ENCODE measurements at places on chromosomes 3 and 15. TPM values are rescaled to one million over a fixed set of nuclear protein-coding genes. Genes with fewer than 3 reads are reported as not detected.

DNA sequence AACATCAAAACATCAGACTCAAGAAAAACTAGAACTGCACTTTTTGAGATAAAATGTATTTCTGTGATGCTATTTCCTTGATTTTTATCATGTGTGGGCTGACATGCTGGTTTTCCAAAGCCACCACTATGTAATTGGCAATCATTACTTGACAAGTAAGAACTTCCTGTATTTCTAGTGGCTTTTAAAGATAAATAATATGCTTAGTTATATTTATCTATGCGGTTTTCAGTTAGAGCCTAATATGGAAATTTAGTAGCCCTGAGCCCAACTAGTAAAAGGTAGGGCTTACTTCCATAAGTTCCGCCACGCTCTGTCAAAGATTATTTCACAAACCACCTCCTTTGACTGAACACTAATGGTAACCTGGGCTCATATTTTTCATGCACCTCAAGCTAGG lies 91.6 kb downstream of the PPARG start:
- no peak for DNase-seq
- peaks cover 4% of the 10 kb centered on the region for H3K4me1 ChIP-seq
- H3K27me3 ChIP-seq, result no peaks in the 10 kb centered on the region

DNA sequence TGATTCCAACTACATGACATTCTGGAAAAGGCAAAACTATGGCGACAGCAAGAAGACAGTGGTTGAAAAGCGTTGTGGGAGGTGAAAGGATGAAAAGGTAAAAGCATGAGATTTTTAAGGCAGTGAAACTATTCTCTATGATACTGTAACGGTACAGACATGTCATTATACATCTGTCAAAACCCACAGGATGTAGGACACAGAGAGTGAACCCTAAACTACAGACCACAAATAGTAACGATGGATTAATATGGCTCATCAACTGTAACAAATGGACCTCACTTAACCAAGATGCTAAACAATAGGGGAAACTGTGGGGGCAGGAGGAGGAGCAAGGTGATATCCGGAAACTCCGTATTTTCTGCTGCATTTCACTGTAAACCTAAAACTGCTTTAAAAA lies 39.1 kb downstream of the MYO9A start:
- H3K4me3 ChIP-seq, result no peak overlapping the region
- no peak overlapping the region for H3K27ac ChIP-seq
- no peaks in the 10 kb centered on the region for H3K4me1 ChIP-seq
- H3K27me3 ChIP-seq, result no peaks in the 10 kb centered on the region
- no peaks in the 10 kb centered on the region for H3K36me3 ChIP-seq

GRCh38 chr3:50327943-50328691 lies at the start of gene TUSC2:
TSS of gene TUSC2 (minus strand) at chr3:50328223. CDS start at chr3:50328099, 124 bp downstream.
- H3K36me3 ChIP-seq, result peaks cover 20% of the 10 kb centered on the region
- peak within 1 kb of the TSS; percentile 83 for H3K27ac ChIP-seq
- H3K27me3 ChIP-seq, result no peaks in the 10 kb centered on the region
- H3K4me3 ChIP-seq, result peak within 1 kb of the TSS; percentile 97
- H3K4me1 ChIP-seq, result peaks cover 13% of the 10 kb centered on the region

The ROPN1 gene
- total RNA-seq, result 1.1 TPM

DNA sequence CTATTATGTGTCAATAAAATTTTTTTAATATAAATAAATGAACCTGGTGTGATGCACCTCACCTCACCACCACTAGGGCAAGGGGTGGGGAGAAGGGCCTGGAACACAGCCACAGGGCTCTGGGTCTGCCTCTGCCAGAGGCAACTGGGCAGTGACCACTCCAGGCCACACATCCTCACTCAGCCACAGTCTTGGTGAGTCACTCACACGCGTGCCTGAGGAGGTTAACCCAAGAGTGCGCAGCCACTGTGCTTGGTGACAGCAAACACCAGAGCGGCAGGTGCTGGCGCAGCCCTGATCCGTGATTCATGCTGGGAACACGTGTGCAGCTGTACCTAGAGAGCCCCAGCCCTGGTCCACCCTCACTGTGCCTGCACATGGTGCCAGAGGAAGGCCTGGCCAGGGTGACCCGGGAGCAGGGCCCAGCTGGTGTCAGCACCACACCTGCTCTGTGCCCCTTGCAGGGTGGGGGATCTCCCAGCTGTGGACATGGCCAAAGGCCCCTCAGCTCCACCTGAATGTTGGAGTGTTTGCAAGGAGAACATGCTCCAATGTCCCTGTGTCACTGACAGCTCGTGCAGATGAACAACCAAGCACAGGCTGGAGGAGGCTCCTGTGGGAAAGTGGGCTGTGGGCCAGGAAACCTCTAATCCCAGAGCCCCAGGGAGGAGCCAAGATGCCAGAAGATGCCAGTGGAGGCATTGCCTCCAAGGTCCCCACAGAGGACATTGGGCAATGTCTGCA lies 2.1 kb downstream of the SLC41A3 start:
- peaks cover 12% of the 10 kb centered on the region for H3K4me1 ChIP-seq
- DNase-seq, result no peak
- no peak overlapping the region for H3K4me3 ChIP-seq

GRCh38 chr15:89731275-89731674 lies 19.8 kb downstream of the MESP1 start:
- no peaks in the 10 kb centered on the region for H3K27me3 ChIP-seq
- no peak overlapping the region for H3K4me3 ChIP-seq
- no peaks in the 10 kb centered on the region for H3K36me3 ChIP-seq
- H3K27ac ChIP-seq, result no peak overlapping the region

DNA sequence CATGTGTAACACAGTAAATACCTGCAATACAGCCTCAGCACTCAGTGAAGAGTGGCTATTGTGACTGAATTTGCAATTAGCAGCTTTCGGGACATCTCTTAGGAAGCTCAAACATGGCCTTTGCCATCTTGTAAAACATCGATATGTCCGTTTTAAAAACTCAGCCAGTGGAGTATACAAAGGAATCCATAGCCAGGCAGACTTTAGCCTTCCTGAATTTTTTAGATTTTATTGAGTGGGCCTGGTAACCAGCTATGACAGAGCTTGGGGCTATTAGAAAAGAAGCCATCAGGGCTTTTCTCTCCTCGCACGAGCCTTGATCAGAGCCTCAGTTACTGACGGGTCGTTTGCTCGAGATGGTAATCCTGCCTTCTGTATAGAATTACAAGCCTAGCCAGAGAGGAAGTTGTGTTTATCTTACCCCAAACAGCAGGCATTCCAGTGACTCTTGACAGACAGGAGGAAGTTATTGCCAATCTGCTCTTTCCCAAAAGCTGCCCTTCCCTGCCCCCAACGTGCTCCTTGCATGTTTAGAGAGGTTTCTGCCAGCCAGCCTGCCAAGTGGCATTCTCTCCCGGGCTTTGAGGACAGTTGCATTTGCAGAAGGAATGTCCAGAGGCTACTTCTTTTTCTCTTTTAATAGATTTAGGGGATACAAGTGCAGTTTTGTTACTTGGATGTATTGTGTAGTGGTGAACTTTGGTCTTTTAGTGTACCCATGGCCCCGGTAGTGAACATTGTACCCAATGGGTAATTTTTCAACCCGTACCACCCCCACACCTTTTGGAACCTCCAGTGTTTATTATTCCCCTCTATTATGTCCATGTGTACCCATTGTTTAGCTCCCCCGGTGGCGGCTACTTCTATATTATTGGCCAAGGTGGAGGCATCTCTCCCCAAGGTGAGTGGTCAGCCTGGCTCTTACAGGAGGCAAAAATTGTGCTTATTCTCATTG lies 40.6 kb downstream of the ITPR1 start:
- H3K27ac ChIP-seq, result no peak overlapping the region
- H3K4me3 ChIP-seq, result no peak overlapping the region
- no peaks in the 10 kb centered on the region for H3K4me1 ChIP-seq
- peak; percentile 22 for DNase-seq

The CDHR4 gene
- not detected for total RNA-seq

The CGNL1 gene
- 3.9 TPM for total RNA-seq

DNA sequence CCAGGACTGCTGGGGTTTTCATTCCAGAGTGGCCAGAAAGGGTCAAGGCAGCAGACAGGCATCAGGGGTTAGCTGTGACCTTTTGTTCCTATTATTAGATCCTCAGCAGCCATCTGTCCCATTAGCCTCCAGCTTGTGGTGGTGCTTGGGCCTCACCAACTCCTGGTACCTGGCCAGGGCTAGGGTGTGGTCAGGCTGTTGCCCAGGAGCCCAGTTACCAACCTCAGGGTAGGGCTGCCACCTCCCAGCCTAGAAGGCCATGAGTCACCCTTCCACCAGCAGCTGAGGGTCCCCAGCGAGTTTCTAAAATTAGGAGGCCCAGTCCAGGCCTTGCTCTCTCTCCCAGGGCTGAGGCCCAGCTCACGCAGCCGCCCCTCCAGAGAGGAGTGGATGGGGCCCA lies 12.2 kb downstream of the TMEM43 start:
- no peaks in the 10 kb centered on the region for H3K27me3 ChIP-seq
- H3K36me3 ChIP-seq, result peaks cover 23% of the 10 kb centered on the region
- no peak overlapping the region for H3K27ac ChIP-seq
- no peak for DNase-seq
- H3K4me3 ChIP-seq, result no peak overlapping the region
- no peaks in the 10 kb centered on the region for H3K4me1 ChIP-seq

GRCh38 chr15:32707436-32707835 lies 10.4 kb upstream of the GREM1 start:
- no peaks in the 10 kb centered on the region for H3K4me1 ChIP-seq
- DNase-seq, result no peak
- H3K27ac ChIP-seq, result no peak overlapping the region
- no peak overlapping the region for H3K4me3 ChIP-seq
- no peaks in the 10 kb centered on the region for H3K27me3 ChIP-seq
- no peaks in the 10 kb centered on the region for H3K36me3 ChIP-seq

GRCh38 chr15:77013776-77014131 lies 18.8 kb downstream of the PSTPIP1 start:
- no peak overlapping the region for H3K4me3 ChIP-seq
- no peak for DNase-seq
- no peak overlapping the region for H3K27ac ChIP-seq
- no peaks in the 10 kb centered on the region for H3K36me3 ChIP-seq
- H3K4me1 ChIP-seq, result peaks cover 4% of the 10 kb centered on the region
- H3K27me3 ChIP-seq, result no peaks in the 10 kb centered on the region

The HIGD2B gene
- total RNA-seq, result not detected

The GNAT1 gene
- not detected for total RNA-seq

GRCh38 chr3:134375582-134376384 lies 1.5 kb upstream of the AMOTL2 start:
- H3K4me1 ChIP-seq, result peaks cover 18% of the 10 kb centered on the region
- H3K27me3 ChIP-seq, result no peaks in the 10 kb centered on the region
- no peak overlapping the region for H3K27ac ChIP-seq
- H3K36me3 ChIP-seq, result no peaks in the 10 kb centered on the region
- peak; percentile 22 for DNase-seq

GRCh38 chr3:115713284-115713683 lies 90.0 kb downstream of the GAP43 start:
- DNase-seq, result no peak
- H3K4me3 ChIP-seq, result no peak overlapping the region
- H3K36me3 ChIP-seq, result no peaks in the 10 kb centered on the region
- H3K4me1 ChIP-seq, result no peaks in the 10 kb centered on the region

GRCh38 chr3:5304789-5305683 lies 117.5 kb downstream of the EDEM1 start:
- H3K36me3 ChIP-seq, result no peaks in the 10 kb centered on the region
- no peak overlapping the region for H3K4me3 ChIP-seq
- H3K4me1 ChIP-seq, result no peaks in the 10 kb centered on the region
- no peaks in the 10 kb centered on the region for H3K27me3 ChIP-seq
- DNase-seq, result peak; percentile 55
- H3K27ac ChIP-seq, result no peak overlapping the region

GRCh38 chr15:35546511-35547381 lies 781 bp upstream of the DPH6 start:
- H3K4me1 ChIP-seq, result no peaks in the 10 kb centered on the region
- DNase-seq, result peak; percentile 29
- no peaks in the 10 kb centered on the region for H3K36me3 ChIP-seq

DNA sequence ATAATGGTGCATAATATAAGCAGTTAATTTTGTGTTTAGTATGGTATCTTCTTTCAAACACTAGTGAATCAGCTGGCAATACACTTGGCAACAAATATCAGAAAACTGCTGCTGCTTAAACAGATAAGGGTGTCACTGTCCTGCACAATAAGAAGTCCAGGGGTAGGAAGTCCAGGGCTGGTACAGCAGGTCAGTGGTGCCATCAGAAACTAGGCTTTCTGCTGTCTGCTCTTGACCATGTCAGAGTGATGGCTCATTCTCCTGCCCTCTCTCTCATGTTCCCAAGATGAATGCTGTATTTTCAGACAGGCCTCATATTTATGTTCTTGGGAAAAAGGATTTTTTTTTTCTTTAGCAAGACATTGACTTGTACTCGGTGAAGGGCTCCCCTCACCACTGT lies 9.2 kb upstream of the GRK7 start:
- no peak for DNase-seq
- no peak overlapping the region for H3K4me3 ChIP-seq
- no peaks in the 10 kb centered on the region for H3K4me1 ChIP-seq
- no peak overlapping the region for H3K27ac ChIP-seq
- no peaks in the 10 kb centered on the region for H3K27me3 ChIP-seq

GRCh38 chr3:196274585-196274984 lies 12.9 kb downstream of the PCYT1A start:
- no peaks in the 10 kb centered on the region for H3K27me3 ChIP-seq

The PRR20G gene
- not detected for total RNA-seq

DNA sequence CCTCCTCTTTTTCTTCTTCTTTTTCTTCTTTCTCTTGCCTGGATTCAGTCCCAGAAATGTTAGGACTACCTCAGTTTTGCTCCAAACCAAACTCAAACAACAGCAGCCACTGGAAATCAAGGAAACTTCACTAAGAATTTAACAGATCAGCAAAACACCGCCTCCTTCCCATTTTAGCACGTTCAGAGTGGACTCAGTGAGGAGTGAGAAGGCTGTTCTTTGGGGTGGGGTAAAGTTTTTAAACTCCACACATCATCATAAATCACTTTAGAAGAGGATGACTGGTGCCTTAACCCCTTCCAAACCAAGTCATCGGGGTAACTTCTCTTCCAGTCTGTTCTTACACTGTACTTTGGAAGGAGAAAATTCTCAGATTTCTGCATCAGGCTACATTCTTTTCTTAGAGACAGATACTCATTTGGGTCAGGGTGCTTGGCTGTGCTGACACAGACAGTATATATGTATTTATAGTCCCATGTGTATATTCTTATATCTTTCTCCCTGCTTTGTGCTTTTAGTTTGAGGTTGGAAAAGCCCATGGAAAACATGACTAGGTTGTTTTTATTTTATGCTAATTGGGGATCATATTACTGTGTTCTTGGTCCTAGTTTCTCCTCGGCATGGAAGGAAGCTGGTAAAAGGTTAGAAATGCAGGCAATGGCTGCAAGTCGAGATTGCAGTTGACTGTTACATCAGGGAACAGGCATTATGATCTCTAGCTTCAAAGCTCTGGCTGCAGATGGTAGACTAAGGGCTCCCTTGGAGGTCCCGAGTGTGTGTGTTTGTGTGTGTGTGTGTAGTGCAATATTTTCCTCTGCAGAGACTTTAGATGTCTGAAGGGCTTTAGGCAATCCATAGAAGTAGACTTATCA lies at the start of gene CCDC80:
Gene CCDC80 (minus strand): TSS at position 214 of the 872 bp plus-strand sequence. CDS start 1,238 bp downstream, outside the sequence.
- peak within 1 kb of the TSS; percentile 7 for H3K4me3 ChIP-seq
- H3K36me3 ChIP-seq, result no peaks in the 10 kb centered on the region
- H3K4me1 ChIP-seq, result peaks cover 4% of the 10 kb centered on the region
- H3K27ac ChIP-seq, result peak within 1 kb of the TSS; percentile 52
- no peaks in the 10 kb centered on the region for H3K27me3 ChIP-seq

- peaks cover 13% of the 10 kb centered on the region for H3K27me3 ChIP-seq
- no peaks in the 10 kb centered on the region for H3K36me3 ChIP-seq
- H3K4me3 ChIP-seq, result peak within 1 kb of the TSS; percentile 45
- peak; percentile 48 for DNase-seq
- H3K4me1 ChIP-seq, result no peaks in the 10 kb centered on the region
Observed at GRCh38 chr15:51094606-51095569, at the start of gene TNFAIP8L3. TSS of gene TNFAIP8L3 (minus strand) at chr15:51094906. CDS start at chr15:51094595, 311 bp downstream.

Data from colonic mucosa (tissue), 4 donors.